Fibroblast of upper back skin (primary cell): ENCODE measurements at places on chromosomes 6 and 20.
A peak's percentile ranks its signal among the peaks of the same experiment; 100 is the strongest.

DNA sequence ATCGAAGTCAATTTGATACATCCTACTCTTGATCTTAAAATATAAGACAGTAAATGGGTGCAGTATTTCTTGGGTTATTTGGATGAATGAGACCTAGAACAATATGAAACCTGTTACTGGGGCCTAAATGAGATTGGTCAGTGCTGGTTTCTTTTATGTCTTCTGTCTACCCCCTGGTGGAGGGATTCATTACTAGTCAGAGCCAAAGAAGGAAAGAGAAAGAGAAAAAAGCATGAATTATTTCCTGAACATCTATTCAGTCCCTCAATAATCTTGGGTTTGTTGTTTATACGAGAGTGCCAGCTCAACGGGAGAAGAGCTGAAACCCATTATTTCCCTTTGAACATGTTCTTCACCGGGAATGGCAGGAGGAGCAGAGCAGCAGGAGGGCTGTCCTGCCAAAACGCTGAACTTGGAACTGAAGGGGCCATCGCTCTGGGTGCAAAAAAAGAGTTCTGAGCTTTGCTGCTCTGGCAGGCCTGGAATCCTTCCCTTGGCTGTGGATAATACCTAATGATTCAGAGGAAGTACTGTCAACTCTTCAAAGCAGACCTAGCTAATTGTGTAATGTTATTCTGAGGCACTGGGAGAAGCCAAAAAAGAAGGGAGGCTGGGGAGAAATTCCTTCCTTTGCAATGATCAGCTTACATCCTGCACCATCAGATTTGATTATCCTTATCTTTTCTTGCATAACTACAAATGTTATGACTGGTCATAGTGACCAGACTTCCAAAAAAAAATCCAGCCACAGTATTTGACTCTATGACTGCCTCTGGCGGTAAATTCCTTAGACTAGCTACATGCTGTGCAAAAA is 72.0 kb downstream of the BLOC1S5 start:
- DNase-seq = peak; percentile 86

DNA sequence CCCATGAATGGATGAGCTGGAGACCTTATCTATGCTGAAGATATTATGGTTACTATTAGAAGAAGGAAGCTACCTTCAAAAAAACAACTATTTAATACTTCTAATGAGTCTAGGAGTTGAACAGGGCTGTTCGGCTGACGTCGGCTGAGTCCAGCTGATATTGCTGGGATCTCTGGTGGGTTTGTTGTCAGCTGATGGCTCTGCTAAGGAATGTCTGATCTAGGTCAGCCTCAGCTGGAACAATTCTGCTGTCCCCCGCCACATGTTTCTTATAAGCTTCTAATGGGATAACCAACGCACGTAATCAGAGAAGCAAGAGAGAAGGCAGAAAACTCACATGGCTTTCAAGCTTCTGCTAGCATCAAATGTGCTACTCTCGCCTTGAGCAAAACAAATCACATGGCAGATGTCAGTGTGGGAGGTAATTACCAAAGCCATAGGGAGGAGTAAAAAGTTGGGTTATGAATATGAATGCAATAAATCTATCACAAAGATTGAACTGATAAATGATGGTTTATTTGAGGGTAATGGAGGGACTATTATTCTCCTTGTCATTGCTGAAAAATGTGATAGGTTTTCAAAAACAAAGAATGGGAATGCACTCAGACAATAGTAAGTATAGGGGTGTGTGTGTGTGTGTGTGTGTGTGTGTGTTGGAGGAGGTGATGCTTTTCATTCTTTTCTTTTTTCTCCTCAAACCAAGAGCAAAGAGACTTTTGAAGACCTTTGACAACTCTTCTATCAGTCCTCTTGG is 71.5 kb downstream of the BTBD3 start:
- peak; percentile 24 for DNase-seq

DNA sequence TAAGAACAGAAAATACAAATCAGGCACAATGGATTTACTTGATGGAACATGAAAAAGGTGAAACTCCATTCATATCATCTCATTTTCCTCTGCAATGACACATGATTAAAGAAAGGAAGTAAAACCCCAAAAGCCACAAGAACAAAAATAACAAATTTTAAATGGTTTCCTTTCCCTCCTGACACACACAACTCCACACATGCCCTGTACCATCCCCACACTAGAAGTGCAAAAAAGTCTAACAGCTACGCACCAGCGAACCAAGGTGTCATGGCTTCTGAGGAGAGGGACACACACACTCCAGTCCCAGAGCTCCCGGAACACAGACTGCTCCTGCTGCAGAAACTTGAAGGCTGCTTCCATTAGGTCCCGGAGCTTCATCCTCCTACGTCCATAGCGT is 25.3 kb downstream of the MDN1 start:
- no peak for DNase-seq

GRCh38 chr6:75285283-75285639 is 669 bp upstream of the TMEM30A start:
- no peak for DNase-seq

- DNase-seq = peak; percentile 36
These were observed 767 bp downstream of the PTK6 start for GRCh38 chr20:63536241-63536977.

DNA sequence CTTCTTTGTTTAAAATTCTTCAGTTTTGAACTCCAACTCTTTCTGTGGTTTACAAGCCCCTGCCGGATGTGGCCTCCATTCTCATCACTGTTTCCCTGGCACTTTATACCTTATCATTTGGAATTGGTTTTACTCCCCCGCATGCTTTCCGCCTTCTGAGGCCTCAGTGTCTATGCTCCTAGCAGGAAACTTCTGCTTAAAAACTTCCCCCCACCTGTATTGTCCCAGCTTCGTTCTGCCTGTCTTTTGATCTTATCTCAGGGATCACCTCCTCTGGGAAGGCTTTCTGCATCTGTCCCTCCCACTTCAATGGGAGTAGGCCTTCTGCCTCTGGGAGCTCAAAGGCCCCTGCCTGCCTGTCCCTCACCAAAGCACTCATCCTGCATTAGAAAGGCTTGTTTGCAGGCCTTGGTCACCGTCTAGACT is 3.4 kb upstream of the ANGPT4 start:
- no peak for DNase-seq

- DNase-seq = no peak
These were observed 12.5 kb downstream of the RPS6KA2 start for GRCh38 chr6:166614589-166614988.

- no peak for DNase-seq
These were observed 20.3 kb downstream of the SOX4 start for GRCh38 chr6:21613809-21614208.

GRCh38 chr6:153767127-153767526 is 271.9 kb upstream of the OPRM1 start:
- DNase-seq = no peak

DNA sequence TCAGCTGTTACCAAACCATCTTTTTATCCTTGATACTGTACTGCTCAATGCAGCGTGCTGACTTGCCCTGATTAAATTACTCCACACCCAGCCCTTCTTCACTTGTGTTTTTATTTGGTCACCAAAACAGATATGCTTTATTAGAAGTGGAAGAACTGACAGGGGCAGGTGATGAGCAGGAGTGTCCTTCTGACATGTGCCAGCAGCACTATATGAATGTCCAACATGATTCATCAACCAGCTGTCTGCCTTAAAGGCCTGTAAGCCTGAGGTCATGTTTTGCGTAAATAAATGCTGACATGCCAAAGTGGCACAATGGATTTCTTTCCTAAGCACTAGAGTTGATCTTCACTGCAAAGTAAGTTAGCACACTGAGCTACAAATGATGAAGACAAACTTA is 15.4 kb downstream of the POPDC3 start:
- peak; percentile 37 for DNase-seq

- no peak for DNase-seq
These were observed 436.8 kb downstream of the PREX1 start for GRCh38 chr20:48390981-48391380.

DNA sequence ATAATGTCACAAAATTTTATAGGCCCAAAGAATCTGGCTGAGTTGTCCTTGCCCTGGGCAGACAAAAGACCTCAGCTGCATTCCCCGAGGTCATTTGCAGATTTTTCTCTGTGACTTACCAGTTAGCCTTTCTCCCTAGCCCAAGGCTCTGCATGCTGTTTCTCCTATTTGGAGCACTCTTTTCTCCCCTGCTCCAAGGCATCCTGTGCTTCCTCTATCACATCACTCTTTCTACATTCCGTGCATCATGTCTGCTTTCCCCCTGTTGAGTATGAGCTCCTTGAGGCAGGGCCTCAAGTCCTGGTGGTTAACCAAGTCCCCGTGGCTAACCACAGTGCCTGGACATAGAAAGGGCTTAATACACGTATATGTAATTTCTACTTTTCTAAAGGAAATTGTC is 593 bp upstream of the GSTA3 start:
- DNase-seq = peak; percentile 33

- DNase-seq = peak; percentile 91
These were observed 234.9 kb downstream of the BCKDHB start for GRCh38 chr6:80341330-80341729.

DNA sequence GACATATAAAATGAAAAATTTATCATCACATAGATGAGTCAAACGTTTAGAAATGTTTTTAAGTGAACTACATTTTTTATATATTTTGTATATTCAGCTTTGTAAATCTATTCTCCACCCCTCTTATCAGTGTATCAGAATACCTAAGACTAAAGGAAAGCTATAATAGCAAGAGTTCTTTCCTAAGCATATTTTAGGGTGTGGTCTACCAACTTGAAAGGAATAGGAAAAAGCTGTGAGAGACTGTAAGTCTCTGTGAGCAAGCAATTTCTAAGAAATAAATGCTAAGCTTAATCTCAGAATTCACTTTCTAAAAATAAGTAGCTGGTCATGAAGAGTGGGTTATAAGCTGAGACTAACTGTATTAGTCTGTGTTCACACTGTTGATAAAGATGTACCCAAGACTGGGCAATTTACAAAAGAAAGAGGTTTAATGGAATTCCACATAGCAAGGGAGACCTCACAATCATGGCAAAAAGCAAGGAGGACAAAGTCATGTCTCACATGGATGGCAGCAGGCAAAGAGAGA is 175.4 kb upstream of the PREP start:
- DNase-seq = no peak

DNA sequence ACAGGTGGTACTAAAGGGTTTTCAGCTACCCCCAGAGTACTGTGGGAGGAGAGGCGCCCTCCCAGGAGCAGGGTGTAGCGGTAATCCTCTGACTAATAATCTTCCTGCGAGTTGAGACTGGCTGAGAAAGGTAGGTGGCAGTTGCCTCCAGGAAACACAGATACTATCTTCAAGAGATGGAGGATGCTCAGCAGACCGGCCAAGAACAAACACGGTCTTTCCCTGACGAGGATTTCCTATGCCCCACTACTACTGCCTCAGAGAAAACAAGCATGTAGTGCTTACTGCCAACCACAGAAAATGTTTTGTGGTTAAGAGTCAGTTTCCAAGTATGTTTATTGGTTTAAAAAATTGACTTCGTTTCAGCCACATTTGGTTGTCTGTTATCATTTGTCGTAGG is 26.8 kb downstream of the C6orf89 start:
- DNase-seq = peak; percentile 83

- DNase-seq = peak; percentile 50
These were observed 2.8 kb downstream of the SOX4 start for GRCh38 chr6:21596145-21596948.
